Psoas muscle (tissue), 8 donors: ENCODE measurements at places on chromosomes 3 and 15. TPM values are rescaled to one million over a fixed set of nuclear protein-coding genes. Genes with fewer than 3 reads are reported as not detected.

DNA sequence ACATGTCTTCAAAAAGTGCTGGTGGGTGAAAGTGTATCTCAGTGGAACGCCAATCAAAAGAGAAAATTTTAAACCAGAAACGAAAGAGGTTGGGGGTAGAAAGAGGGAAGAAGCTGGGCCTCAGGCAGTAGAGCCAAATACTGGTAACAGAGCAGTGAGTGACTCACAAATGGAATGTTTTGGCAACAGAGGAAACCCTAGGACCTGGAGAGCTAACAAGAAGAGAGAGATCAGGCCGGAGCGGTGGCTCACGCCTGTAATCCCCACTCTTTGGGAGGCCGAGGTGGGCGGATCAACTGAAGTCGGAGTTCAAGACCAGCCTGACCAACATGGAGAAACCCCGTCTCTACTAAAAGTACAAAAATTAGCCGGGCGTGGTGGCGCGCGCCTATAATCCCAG is 450.8 kb upstream of the NAALADL2 start:
- H3K27ac ChIP-seq: no peak overlapping the region
- no peaks in the 10 kb centered on the region for H3K27me3 ChIP-seq
- no peak for DNase-seq

DNA sequence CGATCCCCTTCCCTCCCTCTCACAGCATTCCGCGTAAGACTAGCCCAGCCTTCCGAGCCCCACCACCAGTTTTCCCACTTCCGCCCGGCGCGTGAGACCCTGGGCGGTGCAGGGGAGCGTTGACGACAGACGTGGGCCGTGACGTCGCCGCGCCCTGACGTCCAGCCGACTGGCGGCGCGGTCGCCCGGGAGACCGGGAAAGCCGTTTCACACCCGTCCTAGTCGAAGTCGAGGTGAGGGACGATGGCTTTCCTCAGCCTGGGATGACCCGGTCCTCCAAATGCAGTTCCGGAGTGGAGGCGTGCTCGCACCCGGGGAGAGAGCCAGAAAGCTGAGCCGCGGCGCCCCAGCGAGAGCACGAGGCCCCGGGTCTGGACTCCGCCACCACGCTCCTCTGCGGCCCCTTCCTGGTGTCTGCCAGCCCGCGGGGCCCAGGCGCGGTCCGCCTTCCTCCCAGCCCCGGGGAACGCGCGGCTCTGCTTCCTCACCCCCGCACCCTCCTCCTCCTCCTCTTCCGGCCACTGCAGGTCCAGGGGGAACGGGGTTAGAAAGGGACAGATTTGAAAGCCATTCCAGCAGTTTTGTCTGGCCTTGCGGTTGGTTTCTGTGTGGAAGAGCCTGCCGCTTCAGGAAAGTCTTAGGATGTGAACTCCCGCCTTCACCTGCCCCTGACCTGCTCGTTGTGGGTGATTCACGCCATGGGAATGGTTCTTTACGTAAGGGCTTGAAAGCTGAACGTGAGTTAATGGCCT is at the start of gene LEKR1:
LEKR1 (plus strand) TSS at position 210 of the 752 bp plus-strand sequence. CDS start 2,977 bp downstream, outside the sequence.
- peak within 1 kb of the TSS; percentile 89 for H3K27ac ChIP-seq
- H3K4me3 ChIP-seq: peak within 1 kb of the TSS; percentile 93
- DNase-seq: peak; percentile 90
- no peaks in the 10 kb centered on the region for H3K27me3 ChIP-seq

GRCh38 chr15:101618851-101619614 is 33.1 kb downstream of the TM2D3 start:
- no peaks in the 10 kb centered on the region for H3K36me3 ChIP-seq
- no peak for DNase-seq
- no peaks in the 10 kb centered on the region for H3K27me3 ChIP-seq
- H3K4me3 ChIP-seq: no peak overlapping the region
- H3K4me1 ChIP-seq: peaks cover 53% of the 10 kb centered on the region

GRCh38 chr3:166367947-166368533 is 530.8 kb upstream of the BCHE start:
- no peaks in the 10 kb centered on the region for H3K36me3 ChIP-seq
- H3K27me3 ChIP-seq: no peaks in the 10 kb centered on the region
- H3K4me3 ChIP-seq: no peak overlapping the region
- H3K27ac ChIP-seq: no peak overlapping the region
- H3K4me1 ChIP-seq: no peaks in the 10 kb centered on the region
- DNase-seq: no peak

The KBTBD13 gene
- total RNA-seq: 1.8 TPM

The ARNT2 gene
- 12.2 TPM for total RNA-seq

The CLDND1 gene
- 50.9 TPM for total RNA-seq

DNA sequence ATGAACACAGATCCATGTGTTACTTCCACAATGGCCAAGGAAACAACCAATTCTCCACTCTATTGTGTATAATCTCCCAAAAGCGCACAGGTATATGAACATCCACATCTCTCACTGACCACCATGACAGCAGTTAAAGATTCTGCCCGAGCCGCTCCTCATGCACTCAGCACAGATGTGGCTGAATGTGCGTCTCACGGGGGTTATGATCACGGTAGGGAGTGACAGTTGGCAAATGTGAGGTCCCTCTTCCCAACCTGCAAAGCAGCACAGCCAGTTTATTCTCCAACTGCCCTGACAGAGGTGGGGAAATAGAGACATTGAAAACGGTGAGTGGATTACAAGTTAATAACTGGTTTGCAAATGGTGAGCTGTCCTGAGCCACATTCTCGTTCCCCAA is 17.6 kb downstream of the FOXP1 start:
- peaks cover 12% of the 10 kb centered on the region for H3K4me1 ChIP-seq
- H3K27ac ChIP-seq: no peak overlapping the region
- no peaks in the 10 kb centered on the region for H3K27me3 ChIP-seq
- no peak overlapping the region for H3K4me3 ChIP-seq
- DNase-seq: no peak
